ENCODE measurements at places on chromosomes 2 and 18.

- no peak for DNase-seq
Measured at GRCh38 chr2:10078704-10079265, 1.4 kb downstream of the CYS1 start.

GRCh38 chr2:221637851-221638250, 65.7 kb upstream of the EPHA4 start:
- DNase-seq: no peak

DNA sequence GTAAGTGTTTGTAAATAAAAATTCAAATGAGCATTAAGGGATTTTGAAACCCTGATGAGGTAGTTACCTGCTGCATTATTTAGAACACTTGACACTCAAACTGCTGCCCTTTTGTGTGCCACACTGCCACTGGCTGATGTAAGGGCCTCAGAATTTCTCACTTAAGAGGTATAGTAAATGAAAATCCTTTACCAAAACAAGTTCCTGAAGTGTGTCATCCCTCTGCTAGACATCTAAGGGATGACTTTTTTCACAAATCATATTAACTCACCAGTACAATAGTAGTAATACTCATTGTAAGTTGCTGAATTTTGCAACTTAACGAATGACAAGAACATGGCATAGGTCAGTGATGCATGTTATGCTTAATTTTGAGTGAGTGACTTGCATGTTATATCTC, 274.9 kb upstream of the UBE2E3 start:
- DNase-seq: peak; percentile 18

DNA sequence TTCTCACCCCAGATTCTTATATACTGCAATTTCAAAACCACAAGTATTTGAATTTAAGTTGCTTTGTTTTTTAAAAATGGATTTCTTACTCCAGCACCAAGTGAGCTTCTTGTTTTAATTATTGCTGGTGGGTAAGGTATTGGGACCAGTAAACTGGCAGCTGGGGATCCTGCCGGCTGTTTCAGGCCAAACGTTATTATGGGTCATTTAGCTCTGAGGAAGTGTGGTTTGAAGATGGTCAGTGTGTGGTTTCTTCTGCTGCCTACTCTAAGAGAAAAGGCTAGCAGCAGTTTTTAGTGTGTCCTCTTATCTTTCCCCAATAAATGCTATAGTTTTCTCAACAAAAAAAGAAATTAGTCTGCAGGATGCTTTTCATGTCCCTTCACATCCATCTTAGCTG, 30.6 kb downstream of the CFAP221 start:
- no peak for DNase-seq

DNA sequence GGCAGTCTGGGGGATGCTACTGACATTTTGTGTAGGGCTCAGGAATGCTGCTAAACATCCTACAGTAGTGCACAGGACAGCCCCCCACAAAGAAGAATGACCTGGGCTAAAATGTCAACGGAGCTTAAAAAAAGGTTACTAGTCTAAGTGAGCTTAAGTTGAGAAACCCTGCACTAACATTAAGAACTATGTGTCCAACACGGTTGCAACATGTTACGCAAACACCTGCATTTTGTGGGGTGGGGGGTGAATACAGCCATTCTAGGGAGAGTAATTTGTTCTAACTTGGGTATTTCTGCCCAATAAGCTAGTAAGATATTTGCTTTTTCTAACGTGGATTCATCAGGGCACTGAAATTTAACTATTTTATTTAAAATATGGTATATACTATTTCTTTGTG, 57.9 kb downstream of the SLC8A1 start:
- no peak for DNase-seq

DNA sequence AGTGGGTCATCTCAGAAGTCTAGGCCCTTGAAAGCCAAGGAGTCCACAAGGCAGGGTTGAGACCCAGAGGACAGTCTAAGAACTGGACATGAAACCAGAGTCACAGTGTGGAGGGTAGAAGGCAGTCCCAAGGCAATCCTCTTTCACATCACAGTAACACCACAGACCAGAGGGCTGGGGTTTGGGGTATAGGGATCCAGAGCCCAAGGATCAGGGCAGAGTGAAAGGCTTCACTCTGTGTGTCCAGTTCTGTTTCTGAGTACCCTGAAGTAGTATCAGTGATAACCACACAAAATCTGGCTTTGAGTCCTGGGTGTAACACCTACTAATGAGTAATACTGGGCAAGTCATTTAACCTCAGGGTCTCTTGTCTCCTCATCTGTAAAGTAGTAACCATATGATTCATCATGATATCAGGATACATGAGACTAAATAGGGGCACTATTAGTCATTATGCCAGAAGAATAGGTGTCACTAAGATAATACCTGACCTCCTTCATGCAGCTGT, 91.0 kb downstream of the ICA1L start:
- DNase-seq: peak; percentile 37

DNA sequence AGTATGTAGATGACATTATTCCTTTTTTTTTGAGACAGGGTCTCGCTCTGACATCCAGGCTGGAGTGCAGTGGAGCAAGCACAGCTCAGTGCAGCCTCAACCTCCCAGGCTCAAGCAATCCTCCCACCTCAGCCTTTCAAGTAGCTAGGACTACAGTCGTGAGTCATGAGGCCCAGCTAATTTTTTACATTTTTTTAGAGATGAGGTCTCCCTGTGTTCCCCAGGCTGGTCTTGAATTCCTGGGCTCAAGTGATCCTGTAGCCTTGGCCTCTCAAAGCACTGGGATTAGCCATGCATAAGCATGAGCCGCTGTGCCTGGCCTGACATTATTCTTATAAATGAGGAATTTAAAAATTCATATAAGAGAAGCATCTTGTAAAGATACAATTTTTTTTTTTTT, 86.9 kb downstream of the FAM117B start:
- peak; percentile 83 for DNase-seq

- DNase-seq: peak; percentile 55
Measured at GRCh38 chr2:18373664-18374063, 186.8 kb downstream of the RDH14 start.

DNA sequence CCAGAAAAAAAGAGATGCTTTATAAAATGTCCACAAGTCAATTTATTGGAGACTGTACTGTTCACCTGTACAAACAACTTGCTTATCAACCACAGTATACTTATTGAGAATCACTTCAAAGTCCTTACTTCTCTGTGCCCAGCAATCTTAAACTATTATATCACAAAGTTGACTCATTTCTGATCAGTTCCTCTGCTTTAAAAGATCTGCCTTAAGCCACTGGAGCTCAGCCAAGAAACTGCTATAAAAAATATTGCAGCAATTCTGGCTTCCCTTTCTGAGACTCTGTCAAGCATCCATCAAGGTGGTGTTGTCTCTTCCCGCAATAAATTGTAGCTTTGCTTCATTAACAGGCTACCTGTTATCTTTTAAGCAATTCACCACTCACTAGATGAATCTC, 375.2 kb upstream of the SPHKAP start:
- no peak for DNase-seq

- peak; percentile 25 for DNase-seq
Measured at GRCh38 chr2:239953418-239954061, 71.6 kb downstream of the NDUFA10 start.

DNA sequence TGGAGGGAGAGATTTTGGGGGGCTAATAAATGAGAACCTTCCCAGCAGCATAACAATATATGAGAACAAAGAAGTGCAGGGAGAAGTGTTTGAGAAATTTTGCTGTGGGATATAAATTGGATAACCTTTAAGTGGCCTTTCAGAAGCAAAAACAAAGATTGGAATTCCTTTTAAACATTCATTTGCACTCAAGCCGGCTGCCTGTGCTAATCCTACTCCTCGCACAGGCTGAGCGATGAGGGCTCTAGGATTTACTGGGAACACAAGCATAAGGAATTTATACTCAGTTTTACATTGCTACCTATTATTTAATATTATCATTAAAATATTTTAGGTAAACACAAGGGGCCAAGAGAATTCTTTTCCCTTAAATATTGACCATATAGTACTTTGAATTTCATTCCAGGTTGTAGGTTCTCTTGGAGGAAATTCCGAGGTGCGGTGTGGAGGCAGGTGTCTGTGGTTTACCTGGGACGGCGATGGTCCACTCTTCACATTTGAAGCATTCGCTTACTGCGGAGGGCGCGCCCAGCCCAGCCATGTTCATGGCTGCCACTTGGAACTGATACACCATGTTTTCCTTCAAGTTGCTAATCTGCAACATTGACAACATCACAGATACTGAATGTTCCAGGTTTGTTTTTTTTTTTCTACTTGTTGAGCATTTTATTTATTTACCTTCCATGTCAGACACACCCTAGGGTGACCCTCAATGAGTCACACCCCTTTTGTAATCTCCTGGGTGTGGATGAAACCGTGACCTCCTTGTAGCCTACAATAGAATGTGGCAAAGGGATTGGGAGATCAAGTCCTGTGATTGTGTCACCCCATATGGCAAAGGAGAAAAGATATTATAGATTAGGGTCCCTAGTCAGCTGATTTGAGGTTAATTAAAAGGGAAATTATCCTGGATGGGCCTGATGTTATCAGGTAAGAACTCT, 100.1 kb downstream of the MYOM1 start:
- DNase-seq: no peak

GRCh38 chr2:52383541-52383940, 1351.6 kb upstream of the NRXN1 start:
- DNase-seq: no peak

DNA sequence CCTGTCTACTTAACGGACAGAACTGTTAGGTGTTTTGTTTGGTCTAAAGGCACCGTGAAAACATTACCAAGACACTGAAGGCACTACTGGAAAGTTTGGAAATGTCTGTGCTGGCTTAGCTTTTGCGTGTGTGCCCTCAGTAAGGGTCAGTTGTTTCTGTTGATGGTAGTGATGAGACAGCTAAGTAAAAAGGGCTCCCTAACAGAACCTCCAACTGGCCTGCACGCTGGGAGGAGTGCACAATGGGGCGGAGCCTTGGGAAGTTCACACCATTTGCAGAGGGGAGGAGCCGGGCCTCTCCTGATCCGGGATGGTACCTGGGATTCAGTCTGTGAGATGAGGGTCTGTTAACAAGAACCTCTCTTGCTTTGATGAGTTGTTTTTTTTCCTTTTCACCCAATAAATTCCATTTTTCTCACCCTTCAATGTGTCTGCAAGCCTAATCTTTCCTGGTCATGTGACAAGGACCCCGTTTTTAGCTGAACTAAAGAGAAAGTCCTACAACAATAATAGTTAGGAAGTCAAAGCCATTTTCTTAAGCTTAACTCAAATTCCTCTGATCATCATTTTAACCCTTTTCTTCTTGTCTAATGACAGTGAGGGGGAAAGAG, 368.7 kb downstream of the PARD3B start:
- no peak for DNase-seq

GRCh38 chr2:13616616-13617015, 899.9 kb downstream of the TRIB2 start:
- no peak for DNase-seq

DNA sequence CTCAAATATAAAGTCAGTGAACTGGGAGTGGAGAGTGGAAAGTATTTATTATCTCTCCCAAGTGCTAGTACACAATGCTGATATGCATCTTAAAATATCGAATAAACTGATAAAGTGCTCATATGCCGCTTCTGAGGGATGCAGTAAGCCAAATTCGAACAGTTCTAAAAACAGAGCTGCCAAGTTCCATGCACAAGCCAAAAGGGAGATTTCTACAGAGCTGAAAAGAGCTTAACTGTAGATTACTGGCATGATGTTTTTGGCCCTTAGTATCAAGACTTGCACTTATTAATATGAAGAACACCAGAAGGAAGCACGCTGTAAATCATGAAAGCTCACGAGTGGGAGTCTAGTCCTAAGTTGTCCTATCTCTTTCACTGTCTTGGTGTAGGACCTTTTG, 7.9 kb downstream of the TMEFF2 start:
- no peak for DNase-seq

GRCh38 chr18:2513616-2514015, 57.7 kb downstream of the METTL4 start:
- DNase-seq: peak; percentile 66

- DNase-seq: no peak
Measured at GRCh38 chr2:117693154-117693553, 121.3 kb upstream of the DDX18 start.

DNA sequence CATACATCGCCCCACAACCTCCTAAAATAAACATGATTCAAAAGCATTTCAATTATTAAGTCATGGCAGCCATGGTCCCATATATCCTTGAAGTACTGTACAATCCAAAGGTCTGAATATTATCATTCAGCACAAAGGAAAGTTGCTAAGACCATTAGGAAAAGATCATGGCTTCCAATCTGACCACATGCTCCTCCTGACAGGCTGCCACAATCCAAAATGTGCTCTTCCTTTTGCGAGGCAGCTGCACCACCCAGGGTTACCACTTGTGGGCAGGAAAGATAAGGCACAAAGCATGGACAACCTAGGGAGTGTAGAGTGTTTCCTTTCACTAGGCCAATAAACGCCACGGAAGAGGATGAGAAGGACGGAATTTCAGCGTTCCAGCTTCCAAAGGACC, 5.4 kb downstream of the BOLA3 start:
- no peak for DNase-seq

- no peak for DNase-seq
Measured at GRCh38 chr2:26324903-26325302, 21.0 kb upstream of the SELENOI start.

GRCh38 chr18:3747176-3747973, 297.4 kb downstream of the TGIF1 start:
- DNase-seq: peak; percentile 15

DNA sequence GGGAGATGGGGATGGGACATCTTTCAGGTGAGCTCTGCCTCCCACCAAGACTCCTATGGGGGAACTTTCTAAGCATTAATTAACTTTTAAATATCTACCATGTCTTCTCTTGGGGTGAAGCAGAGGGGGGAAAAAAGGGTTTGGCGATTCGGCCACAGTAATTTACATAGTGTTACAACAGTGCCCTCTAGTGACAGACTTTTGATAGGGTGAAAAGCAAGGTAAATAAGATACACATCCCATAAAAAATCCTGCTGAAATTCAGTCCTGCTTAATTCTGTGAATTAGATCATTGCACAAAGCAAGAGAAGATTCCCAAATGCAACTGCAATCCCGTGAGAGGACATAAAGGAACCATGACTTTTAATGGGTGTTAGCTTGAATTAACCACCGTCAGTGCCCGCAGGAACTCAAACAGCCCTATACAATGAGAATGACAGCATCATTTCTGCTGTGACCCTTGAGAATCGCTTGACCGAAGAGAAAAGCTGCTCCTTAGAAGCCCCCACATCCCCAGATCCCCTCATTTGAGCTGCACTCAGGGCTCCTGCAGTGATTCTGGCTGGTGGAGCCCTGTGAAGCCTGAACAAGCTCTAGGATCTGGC, 32.8 kb downstream of the FAM124B start:
- peak; percentile 47 for DNase-seq

DNA sequence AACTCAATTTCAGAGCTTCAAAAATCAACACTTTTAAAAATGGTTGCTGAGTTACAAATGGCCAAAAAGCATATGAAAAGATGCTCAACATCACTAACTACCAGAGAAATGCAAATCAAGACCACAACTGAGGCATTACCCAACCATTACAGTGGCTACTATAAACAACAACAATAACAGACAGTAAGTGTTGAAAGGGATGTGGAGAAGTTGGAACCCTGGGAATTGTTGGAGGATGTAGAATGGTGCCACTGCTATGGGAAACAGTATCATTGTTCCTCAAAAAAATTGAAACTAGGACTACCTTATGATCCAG, 173.3 kb upstream of the SPRED2 start:
- no peak for DNase-seq

All from fibroblast of skin of back (primary cell).